ENCODE measurements at places on chromosomes 4 and X.

DNA sequence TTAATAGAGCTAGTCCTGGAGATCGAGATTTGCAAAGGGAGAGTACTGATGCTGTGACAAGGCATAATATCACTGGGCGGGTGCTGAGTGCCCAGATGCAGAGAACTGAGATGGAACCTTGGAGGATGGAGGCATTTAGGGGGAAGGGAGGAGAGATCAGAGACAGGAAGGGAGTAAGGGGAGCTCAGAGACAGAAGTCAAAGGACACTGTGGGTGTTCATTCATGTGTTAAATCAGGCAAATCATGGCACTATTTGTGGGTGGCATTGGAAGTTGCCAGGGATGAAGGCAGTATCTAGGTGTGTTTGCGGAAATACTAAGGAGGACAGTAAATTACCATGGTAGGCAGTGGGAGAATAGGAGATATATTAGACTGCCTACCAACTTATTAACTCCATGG, 135.0 kb downstream of the RBM46 start:
- no peak for DNase-seq

DNA sequence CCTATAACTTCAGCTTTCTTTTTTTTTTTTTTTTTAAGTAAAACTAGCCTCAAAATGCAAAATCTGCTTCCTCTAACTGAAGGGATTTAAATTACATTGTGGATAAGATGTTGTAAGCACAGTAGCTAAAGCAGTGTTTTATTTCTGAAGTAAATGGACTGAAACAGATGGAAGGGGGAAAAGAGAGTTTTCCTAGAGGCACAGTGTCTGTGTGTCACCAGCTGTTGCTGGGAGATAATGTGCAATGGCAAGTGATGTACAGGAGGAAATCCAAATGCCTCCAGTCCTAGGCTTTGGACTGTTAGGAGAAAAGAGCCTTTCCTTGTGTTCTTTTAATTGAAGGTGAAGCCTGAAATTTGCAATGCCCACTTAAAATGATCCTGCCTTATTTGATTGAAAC, 672.1 kb downstream of the GRXCR1 start:
- DNase-seq: no peak

DNA sequence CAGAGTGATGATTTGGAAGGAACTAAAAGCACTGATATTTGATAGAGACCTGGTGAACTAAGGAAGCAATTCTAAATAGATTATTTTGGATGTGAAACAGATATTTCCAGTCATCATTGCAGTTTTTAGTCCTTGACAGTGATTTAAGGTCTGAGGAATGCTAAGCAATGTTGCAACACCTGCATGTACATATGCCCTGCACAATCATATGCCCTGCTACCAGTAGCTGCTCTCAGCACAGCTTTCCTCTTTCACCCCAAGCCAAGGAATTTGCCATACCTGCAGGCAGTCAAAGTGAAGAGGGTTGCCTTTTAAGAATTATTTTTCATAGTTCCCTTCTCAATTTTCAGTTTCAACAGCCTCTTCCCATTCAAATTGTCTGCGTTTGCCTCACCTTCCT, 8.7 kb upstream of the FAM47A start:
- no peak for DNase-seq

GRCh38 chr4:81586706-81587105, 115.0 kb upstream of the RASGEF1B start:
- no peak for DNase-seq

DNA sequence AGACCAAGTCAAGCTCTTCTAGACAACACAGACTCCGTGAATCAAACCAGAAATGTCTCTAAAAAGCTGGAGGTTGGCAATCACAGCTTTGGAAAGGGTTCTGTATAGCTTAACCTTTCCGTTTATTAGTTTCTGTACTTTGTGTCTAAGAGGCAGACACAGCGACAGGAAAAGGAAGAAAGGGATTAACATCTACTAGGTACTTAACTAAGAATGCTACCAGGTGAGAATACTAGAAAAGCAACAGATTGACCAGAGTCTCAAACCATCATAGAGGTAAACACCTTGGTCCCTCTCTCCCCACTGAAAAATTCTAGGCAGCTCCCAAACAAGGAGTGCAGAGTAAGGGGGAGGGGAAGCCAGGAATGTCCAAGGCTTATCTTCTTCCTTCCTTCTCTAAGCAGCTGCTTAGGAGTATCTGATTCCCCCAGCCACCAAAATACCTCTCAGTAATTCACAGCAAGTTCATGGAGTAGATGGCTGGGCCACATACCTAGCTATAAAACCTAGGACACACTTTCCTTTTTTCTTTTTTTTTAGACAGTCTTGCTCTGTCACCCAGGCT, 80.8 kb downstream of the APBB2 start:
- no peak for DNase-seq

GRCh38 chr4:82780752-82781231, 17.8 kb downstream of the SCD5 start:
- no peak for DNase-seq

GRCh38 chr4:8709729-8710360, 117.3 kb downstream of the CPZ start:
- DNase-seq: no peak
